WTC11 (cell line): ENCODE measurements at places on chromosomes 2 and 18. TPM values are rescaled to one million over a fixed set of nuclear protein-coding genes. Genes with fewer than 3 reads are reported as not detected.

DNA sequence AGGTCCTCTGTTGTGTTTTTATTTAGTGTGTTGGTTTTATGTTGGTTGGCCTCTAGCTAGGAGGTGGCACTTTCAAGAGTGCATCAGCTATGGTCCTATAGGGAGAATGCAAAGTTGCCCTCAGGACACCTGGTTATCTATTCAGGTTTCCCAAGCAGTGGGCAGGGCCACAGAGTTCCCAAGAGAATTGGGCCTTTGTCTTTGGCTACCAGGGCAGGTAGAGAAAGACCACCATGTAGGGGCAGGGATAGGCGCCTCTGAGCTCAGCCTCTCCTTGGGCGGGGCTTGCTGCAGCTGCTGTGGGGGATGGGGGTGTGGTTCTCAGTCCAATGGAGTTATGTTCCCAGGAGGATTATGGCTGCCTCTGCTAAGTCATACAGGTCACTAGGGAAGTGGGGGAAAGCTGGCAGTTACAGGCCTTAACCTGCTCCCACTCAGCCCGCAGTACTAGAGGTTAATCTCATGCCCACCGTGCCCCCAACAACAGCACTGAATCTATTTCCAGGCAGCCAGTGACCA lies 26.0 kb downstream of the ABCB11 start:
- peak; percentile 17 for DNase-seq

DNA sequence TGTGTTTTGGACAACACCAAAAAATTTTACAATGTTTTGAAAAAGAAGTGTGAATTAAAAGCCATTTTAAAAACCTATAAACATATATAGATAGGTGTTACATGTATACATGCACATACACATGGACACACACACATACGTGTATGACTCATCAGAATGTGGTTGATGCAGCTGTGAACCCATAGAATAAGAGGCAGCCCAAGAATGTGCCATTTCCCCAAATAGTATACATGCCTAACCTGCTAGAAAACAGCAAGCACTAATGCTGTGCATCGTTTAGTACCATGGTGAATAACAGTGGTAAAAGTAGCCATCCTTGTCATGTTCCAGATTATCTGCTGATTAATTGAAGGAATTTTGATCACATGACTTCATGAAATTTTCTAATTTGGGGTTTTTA lies 149.0 kb downstream of the DSEL start:
- DNase-seq: no peak

- DNase-seq: no peak
These were observed 58.4 kb downstream of the LRATD1 start for GRCh38 chr2:14690926-14691325.

DNA sequence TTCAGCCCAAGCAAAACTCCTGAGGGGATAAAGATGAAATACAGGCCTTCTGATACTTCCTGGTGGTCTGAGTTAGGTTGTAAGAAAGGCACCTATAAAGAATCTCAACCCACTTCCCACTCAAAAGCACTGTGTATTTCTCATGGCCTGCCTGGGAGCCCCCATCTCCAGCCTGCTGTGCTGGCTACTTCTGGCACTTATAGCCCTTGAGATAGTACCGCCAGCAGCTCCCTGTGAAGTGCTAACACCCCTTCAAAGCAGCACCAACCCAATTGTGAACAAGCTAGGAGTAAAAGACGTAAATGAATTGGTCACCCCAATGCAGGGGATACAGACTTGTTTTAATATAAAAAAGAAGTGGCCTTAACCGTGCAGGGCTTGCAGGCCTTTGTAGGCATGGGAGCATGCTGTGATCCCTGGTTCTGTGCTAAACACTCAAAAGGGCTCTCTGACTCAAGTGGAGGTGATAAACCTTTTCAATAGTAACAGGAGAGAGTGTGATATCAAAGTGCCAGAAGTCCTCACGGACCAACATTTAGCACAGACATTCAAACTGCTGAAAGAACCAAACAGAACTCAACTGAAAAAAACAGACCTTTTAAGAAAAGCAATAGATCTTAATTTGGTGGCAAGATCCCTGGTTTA lies 80.8 kb downstream of the RTN4 start:
- DNase-seq: no peak

DNA sequence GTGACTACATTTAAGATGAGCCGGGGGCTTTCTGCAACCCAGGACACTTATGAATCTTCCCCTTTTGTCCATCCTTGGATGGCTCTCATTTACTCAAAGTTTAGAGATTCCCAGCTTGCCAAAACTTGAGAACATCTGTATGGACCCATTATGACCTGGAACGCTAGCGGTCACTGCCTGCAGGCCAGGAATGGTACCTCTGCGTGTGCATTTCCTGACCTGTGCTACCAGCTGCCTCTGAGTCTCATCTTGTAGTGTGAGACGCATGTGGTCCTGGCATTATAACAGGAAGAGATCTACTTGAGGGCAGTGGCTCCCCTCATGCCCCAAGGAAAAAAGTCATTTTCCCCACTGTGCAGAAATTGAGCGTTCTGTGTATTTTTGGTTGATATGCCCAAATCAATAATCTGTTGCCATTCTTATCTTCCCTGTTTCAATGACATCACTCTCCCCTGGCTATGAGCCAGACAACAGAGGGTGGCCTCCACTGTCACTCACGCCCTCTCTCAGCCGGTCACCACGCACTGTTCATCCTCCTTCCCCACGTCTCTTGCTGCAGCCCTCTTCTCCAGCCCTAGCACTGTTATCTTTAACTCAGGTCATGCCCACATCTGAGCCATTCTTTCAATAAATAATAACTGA lies 28.5 kb upstream of the NPAS2 start:
- no peak for DNase-seq

GRCh38 chr2:189022492-189022891 lies 48.3 kb downstream of the COL3A1 start:
- no peak for DNase-seq

DNA sequence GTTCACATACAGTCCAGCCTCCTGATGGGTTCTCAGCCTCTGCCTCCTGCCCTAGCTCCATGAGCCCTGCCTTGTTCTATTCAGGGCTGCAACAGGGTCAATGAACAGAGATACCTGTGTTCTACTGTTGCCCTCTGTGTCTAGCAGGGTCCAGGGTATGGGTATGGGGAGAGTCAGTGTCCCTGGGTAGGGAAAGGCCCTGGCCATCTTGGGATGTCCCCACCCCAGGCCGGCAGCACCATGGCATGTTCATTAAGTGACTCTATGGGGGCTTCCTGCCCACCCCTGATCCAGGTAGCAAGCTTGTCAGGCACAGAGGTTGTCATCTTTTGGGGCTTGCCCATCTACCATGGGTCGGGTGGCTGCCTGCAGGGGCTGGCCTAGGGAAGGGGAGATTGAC lies 13.5 kb downstream of the PDE11A start:
- no peak for DNase-seq

DNA sequence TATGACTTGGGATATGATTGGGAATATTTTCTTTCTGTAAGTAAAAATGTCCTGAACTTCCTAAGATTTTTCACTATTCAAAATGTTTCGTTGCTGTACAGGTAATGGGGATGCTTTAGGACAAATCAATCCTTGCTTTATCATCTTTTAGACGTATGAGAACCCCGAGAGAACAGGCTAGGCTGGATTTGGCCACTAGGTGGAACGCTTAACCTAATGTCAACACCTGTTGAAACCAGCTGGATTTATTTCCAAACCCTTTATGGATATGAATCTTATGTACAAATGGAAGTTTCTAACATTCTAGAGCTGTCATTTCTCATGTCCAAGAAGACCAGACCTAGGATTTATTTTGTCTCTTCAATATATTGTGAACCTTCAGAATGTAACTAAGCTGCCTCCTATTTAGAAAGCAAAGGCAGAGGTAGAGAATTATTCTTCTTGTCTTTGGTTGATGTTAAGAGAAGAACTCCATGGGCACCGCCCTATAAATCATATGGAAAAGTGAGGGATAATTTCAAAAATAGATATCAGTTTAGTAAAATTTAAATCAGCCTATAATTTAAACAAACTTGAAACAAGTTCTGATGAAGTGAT lies 96.7 kb downstream of the PMAIP1 start:
- peak; percentile 49 for DNase-seq

- DNase-seq: peak; percentile 49
These were observed 91.2 kb downstream of the SMAD7 start for GRCh38 chr18:48859311-48860268.

DNA sequence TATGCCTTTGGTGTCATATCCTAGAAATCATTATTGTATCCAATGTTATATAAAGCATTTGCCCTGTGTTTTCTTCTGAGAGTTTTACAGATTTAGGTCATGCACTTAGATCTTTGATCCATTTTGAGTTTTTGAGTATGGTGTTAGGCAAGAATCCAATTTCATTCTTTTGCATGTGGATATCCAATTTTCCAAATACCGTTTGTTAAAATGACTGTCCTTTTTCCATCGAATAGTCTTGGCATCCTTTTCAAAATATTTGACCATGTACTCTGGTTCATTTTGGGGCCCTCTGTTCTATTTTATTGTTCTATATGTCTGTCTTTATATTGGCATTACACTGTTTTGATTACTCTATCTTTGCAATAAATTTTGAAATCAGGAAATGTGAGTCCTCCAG lies 23.8 kb upstream of the KCNJ13 start:
- DNase-seq: no peak

GRCh38 chr2:144950899-144951560 lies 431.1 kb upstream of the ZEB2 start:
- DNase-seq: no peak

GRCh38 chr18:8967573-8967972 lies 134.9 kb upstream of the NDUFV2 start:
- DNase-seq: no peak

- DNase-seq: no peak
These were observed 4.8 kb upstream of the NIFK start for GRCh38 chr2:121741450-121741849.

DNA sequence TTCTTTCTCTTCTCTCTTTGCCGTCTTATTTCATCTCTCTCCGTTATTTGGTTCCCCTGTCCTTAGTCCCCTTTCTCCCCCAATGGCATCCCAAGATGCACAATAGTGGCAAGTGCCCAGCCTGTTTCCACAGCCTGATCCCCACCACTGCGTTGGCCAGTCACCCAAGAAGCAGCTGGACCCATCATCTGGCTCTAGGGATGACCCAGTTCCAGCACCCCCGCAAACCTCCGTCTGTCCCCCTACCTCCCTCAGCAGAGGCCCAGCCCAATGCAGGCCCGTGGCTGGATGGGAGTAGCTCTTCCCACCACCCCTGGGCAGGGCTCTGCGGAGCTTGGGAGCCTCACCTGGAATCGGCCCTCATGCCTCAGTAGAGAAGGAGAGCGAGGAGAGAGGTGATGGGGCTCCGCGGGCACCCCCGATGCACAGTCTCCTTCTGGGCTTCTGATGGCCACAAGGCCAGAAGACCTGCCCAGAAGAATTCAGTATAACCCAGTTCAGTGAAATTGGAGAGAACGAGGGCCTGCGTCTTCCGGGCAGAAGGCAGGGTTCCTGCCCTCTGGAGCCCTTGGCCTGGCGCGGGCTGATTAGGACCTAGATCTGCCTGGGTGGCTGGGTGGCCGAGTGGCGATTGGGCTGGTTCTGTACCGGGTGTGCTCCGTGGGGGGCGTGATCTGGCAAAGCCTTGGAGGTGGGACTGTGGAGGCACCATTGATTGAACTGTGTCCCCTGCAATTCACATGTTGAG lies 50.9 kb downstream of the RRM2 start:
- DNase-seq: no peak

- peak; percentile 65 for DNase-seq
These were observed 32.6 kb downstream of the MARCHF4 start for GRCh38 chr2:216339456-216340279.

DNA sequence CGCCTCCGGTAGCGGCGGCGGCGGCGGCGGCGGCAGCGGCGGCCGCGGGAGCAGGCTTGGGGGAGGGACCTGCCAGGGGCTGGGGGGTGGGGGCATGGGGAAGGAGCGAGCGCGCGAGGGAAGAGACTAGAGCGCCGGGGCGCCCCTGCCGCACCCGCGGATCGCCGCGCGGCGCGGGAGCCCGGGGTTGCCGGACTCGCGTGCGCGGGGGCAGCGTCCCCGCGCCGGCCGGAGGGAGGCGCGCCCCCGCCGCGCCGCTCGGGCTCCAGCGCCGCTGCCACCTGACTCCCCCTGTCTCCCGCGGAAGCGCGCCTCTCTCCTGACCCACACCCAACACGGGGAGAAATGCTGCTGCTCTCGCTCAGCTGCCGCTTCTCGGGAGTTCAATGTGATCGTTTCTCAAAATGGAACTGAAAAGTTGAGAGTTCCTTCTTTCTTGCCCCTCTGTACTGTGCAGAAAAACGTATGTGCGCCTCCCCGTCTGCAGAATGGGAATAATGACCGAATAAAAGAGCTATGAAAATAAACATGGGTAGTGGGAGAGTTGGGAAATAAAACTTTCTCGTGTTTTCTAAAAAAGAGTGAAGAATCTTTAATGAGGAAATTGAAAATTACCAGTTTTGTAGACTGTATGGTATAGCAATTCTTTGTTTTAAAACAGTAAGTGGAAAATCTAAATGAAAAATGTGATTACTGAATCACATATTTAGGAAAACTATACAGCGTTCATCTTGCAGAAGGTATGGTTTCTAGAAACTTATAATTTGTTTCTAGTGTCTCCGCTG lies 455 bp upstream of the TLK1 start:
- peak; percentile 50 for DNase-seq

DNA sequence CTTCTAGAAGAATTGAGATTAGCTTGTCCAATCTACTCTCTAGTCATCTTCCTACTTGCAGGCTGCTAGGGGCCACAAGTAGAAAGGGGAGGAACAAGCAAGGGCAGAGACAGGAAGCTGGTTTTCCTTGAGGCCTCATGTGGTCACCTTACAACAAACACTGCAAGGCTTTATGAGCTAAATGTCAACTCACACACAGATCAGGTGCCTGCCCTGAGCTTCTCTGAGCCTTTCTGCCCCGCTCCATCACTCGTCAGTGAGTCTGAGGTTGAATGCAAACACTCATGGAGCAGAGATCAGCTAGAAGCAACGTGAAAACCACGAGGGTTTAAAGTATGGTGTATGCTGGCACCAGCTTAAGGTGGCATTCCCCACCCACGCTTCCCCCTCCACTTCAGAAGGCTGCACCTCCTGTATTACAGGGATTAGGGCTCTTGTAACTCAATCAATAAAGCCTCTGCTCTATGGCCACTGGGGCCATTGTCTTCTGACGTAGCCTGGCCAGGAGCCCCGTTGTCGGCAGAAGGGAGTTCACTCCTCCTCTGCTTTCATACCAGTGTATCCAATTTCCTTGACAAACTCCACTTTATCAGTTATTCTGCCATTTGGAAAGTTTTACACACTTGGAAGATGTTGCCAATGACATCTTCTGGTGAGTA lies 5.4 kb upstream of the CRYGC start:
- no peak for DNase-seq

GRCh38 chr18:28581521-28582071 lies 404.7 kb upstream of the CDH2 start:
- DNase-seq: no peak

Gene YIPF4
- 23.0 to 24.8 TPM (median 24.5 TPM) in 3 replicates for total RNA-seq

Gene TLX2
- total RNA-seq: 0.18 to 0.39 TPM (median 0.26 TPM) in 3 replicates

Gene UGT1A6
- total RNA-seq: 0.53 TPM in 1 of 3 replicates, not detected in the others

Gene CD226
- 0.23 to 0.55 TPM (median 0.24 TPM) in 3 replicates for total RNA-seq

Gene PRKAG3
- not detected in 3 replicates for total RNA-seq

Gene BCL2
- total RNA-seq: 2.2 to 2.6 TPM (median 2.3 TPM) in 3 replicates

Gene CLEC4F
- not detected in 3 replicates for total RNA-seq

Gene TMEM169
- 1.8 to 3.5 TPM (median 3.3 TPM) in 3 replicates for total RNA-seq
